HFFc6 (cell line): ENCODE measurements at places on chromosomes 1 and 21. TPM values are rescaled to one million over a fixed set of nuclear protein-coding genes. Genes with fewer than 3 reads are reported as not detected.

DNA sequence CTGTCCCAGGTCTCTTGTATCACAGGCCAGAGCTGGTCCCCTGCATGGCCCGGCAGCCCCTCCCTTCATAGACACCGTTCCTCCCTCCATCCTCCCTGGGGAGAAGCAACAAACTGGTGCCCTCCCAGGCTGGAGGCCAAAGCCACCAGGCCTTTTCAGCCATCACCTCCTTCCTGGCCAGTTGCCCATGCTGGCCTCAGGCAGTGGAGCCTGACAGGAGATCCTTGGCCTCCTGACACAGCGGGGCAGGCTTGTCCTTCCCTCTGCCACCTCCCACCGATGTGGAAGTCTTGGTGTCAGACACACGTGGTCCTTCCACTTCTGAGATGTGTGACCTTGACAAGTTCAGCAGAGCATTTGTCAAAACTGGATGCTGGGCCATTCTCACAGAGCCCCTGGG lies 206.0 kb downstream of the HIVEP3 start:
- H3K27ac ChIP-seq, result peak overlapping the region; percentile 79
- DNase-seq, result peak; percentile 13

GRCh38 chr1:154791292-154792166 lies 78.6 kb downstream of the KCNN3 start:
- H3K36me3 ChIP-seq, result no peaks in the 10 kb centered on the region
- peaks cover 44% of the 10 kb centered on the region for H3K27me3 ChIP-seq
- H3K4me1 ChIP-seq, result no peaks in the 10 kb centered on the region
- H3K4me3 ChIP-seq, result no peak overlapping the region

DNA sequence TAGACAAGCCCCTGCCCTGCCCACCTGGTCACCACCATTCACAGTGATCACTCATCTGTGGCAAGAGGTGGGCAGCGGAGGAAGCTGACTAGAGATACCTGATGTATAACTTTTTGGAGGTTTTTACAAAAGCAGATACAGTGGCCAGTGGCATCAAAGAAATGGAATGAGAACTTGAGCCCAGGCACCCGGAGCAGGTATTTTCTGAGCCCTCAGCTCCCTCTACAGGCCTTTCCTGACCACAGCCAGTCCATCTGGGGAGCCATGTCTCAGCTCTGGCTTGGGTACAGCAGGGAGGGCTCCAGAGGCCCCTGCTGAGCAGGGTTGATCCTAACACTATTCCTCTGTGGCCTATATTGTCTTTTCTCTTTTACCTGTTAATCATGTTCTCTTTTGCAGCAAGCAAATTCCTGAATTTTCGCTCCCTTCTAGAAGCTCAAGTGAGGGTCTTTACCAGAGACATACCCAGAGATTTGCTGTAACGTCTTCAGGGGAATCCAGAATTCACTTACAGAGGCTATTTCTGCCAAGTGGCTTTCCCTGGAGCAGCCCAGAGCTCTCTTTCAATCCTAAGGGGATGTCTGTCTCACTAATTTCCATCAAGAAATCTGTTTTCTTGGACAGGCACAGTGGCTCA lies 27.3 kb downstream of the GPR157 start:
- H3K4me3 ChIP-seq, result no peak overlapping the region; the same call in 1 of the 2 replicates
- H3K27me3 ChIP-seq, result peaks cover 4% of the 10 kb centered on the region
- peak; percentile 58 for DNase-seq

DNA sequence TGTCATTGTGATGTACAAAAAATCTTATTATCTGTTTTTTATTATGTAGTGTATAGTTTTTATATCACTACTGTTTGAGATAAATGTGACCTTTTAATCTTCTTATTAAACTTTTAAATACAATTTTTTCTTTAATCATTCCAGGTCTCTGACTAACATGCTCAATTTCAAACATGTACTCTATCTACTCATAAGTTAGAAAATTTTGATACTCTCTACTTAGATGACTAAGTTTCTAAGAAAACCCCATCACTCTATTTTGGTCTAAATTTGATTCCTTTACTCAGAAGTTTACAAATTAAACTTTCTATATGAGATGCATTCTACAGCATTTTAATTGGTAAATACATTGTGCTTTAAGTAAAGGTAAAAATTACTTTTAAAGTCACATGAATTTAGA lies 544.0 kb downstream of the PTBP2 start:
- no peak overlapping the region for H3K4me3 ChIP-seq
- peaks cover 5% of the 10 kb centered on the region for H3K4me1 ChIP-seq
- no peak for DNase-seq
- H3K27ac ChIP-seq, result no peak overlapping the region

- H3K27me3 ChIP-seq, result peaks cover 23% of the 10 kb centered on the region
- H3K4me1 ChIP-seq, result no peaks in the 10 kb centered on the region
- H3K27ac ChIP-seq, result no peak overlapping the region
- DNase-seq, result no peak
- no peaks in the 10 kb centered on the region for H3K36me3 ChIP-seq
These were observed 67.6 kb downstream of the MAB21L3 start for GRCh38 chr1:116178837-116179236.

DNA sequence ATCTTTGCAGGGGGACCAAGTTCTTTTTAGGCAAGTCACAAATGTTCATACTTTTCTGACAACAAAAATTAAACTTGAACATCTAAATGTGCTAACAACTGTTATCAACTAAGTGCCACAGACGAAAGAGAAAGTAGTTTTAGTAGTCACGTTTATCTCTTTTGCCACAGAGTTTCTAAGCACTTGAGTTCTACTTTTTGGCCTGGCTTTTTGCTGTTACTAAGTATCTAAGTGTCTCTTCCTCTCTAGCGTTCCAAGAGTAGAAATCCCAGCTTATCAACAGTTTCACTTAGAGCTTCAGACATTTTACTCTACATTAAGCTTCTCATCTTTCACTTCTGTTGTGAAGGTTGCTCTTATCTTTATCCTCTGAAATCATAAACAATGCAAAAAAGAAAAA lies 34.2 kb downstream of the GATAD2B start:
- DNase-seq, result no peak
- H3K27ac ChIP-seq, result no peak overlapping the region
- peaks cover 5% of the 10 kb centered on the region; the same call in 1 of the 2 replicates for H3K36me3 ChIP-seq
- H3K4me3 ChIP-seq, result no peak overlapping the region
- no peaks in the 10 kb centered on the region for H3K27me3 ChIP-seq

- H3K4me1 ChIP-seq, result peaks cover 52% of the 10 kb centered on the region
- H3K27ac ChIP-seq, result peak overlapping the region; percentile 73; the same call in 1 of the 2 replicates
These were observed 20.7 kb upstream of the POFUT2 start for GRCh38 chr21:45308194-45309068.

GRCh38 chr1:163307479-163308171 lies 14.1 kb upstream of the NUF2 start:
- H3K36me3 ChIP-seq, result peaks cover 39% of the 10 kb centered on the region
- no peaks in the 10 kb centered on the region for H3K27me3 ChIP-seq
- peak overlapping the region; percentile 84 for H3K4me3 ChIP-seq
- peak overlapping the region; percentile 95 for H3K27ac ChIP-seq
- peaks cover 60% of the 10 kb centered on the region for H3K4me1 ChIP-seq
- DNase-seq, result peak; percentile 85

GRCh38 chr1:235190431-235190830 lies 29.4 kb upstream of the RBM34 start:
- DNase-seq, result no peak
- H3K27ac ChIP-seq, result no peak overlapping the region
- H3K36me3 ChIP-seq, result peaks cover 7% of the 10 kb centered on the region
- no peak overlapping the region for H3K4me3 ChIP-seq
- H3K27me3 ChIP-seq, result no peaks in the 10 kb centered on the region; the same call in 1 of the 2 replicates

- peaks cover 1% of the 10 kb centered on the region; the same call in 1 of the 2 replicates for H3K27me3 ChIP-seq
- no peaks in the 10 kb centered on the region for H3K4me1 ChIP-seq
- no peak for DNase-seq
- no peaks in the 10 kb centered on the region for H3K36me3 ChIP-seq
- H3K4me3 ChIP-seq, result no peak overlapping the region
These were observed 228.3 kb upstream of the DEPDC1 start for GRCh38 chr1:68725001-68725752.

- DNase-seq, result no peak
- H3K36me3 ChIP-seq, result no peaks in the 10 kb centered on the region
- peaks cover under 1% of the 10 kb centered on the region; the same call in 1 of the 2 replicates for H3K27me3 ChIP-seq
- H3K27ac ChIP-seq, result no peak overlapping the region
- H3K4me3 ChIP-seq, result no peak overlapping the region
- peaks cover 33% of the 10 kb centered on the region for H3K4me1 ChIP-seq
These were observed 93.5 kb downstream of the AKT3 start for GRCh38 chr1:243756529-243756928.

GRCh38 chr1:165056914-165057313 lies 299.6 kb downstream of the LMX1A start:
- no peaks in the 10 kb centered on the region for H3K36me3 ChIP-seq
- no peaks in the 10 kb centered on the region for H3K4me1 ChIP-seq
- H3K27ac ChIP-seq, result no peak overlapping the region
- no peak for DNase-seq
- no peaks in the 10 kb centered on the region for H3K27me3 ChIP-seq

- peaks cover 5% of the 10 kb centered on the region for H3K27me3 ChIP-seq
- H3K27ac ChIP-seq, result no peak overlapping the region
- H3K4me3 ChIP-seq, result no peak overlapping the region
These were observed 6.7 kb upstream of the TEX35 start for GRCh38 chr1:178506177-178506576.

- no peaks in the 10 kb centered on the region for H3K36me3 ChIP-seq
- DNase-seq, result peak; percentile 6
- peaks cover 27% of the 10 kb centered on the region for H3K4me1 ChIP-seq
- H3K27ac ChIP-seq, result no peak overlapping the region
- H3K27me3 ChIP-seq, result peaks cover 2% of the 10 kb centered on the region
These were observed 138.1 kb upstream of the ADAMTS5 start for GRCh38 chr21:27104846-27105431.

DNA sequence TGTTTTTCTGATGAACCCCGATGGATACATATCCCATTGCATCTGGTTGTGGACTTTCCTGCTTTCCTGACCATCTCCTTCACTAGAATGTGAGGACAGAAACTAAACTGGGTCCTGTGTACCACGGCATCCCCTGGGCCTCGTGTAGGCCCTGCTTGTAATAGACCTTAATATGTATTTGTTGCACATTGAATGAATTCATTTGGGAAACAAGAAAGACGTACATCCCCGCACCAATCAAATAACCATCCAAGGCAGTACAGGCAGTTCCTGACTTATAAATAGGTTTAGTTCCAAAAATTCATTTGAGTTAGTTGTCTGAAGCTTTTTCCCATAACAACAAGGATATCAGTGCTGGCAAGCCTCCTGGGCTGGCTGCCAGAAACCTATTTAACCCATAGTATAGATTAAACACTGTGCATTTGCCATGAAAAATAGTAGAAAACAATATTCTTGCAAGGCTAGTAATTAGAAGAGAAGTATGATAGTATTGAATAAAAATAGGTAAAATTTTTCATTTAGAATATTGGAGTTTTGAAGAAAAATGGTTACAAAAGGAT lies 81.8 kb upstream of the CD34 start:
- no peaks in the 10 kb centered on the region for H3K36me3 ChIP-seq
- peaks cover under 1% of the 10 kb centered on the region; the same call in 1 of the 2 replicates for H3K4me1 ChIP-seq
- no peak overlapping the region for H3K27ac ChIP-seq
- no peak for DNase-seq
- peaks cover 37% of the 10 kb centered on the region for H3K27me3 ChIP-seq

DNA sequence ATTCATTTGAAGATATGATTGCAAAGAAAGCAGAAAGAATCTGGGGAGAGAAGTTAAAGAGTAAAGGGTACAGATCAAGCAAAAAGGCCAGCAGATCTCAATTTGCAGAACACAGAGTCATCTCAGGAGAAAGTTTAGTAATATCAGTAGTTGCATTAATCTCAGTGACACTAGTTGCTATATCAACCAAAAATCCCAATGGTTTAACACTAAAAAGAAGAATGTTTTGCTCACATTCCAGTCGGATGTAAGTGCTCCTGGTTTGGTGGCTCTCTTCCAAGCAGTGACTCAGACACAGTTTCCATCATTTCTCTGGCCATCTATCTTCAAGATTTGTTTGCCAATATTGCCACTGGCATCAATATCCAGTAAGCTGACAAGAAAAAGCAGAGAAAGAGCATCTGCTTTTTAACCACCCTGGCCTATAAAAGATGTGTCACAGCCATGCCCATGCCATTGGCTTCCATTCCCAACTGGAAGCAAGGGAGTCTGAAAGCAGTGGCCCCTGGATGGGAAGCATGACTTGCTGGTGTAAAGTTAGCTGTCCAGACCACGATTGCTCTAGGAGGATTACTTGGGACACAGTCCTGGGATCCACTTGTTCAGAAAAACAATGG lies 45.5 kb upstream of the AIM2 start:
- no peak overlapping the region for H3K27ac ChIP-seq
- DNase-seq, result peak; percentile 73
- peaks cover 11% of the 10 kb centered on the region for H3K4me1 ChIP-seq
- H3K36me3 ChIP-seq, result no peaks in the 10 kb centered on the region
- peaks cover 23% of the 10 kb centered on the region for H3K27me3 ChIP-seq

DNA sequence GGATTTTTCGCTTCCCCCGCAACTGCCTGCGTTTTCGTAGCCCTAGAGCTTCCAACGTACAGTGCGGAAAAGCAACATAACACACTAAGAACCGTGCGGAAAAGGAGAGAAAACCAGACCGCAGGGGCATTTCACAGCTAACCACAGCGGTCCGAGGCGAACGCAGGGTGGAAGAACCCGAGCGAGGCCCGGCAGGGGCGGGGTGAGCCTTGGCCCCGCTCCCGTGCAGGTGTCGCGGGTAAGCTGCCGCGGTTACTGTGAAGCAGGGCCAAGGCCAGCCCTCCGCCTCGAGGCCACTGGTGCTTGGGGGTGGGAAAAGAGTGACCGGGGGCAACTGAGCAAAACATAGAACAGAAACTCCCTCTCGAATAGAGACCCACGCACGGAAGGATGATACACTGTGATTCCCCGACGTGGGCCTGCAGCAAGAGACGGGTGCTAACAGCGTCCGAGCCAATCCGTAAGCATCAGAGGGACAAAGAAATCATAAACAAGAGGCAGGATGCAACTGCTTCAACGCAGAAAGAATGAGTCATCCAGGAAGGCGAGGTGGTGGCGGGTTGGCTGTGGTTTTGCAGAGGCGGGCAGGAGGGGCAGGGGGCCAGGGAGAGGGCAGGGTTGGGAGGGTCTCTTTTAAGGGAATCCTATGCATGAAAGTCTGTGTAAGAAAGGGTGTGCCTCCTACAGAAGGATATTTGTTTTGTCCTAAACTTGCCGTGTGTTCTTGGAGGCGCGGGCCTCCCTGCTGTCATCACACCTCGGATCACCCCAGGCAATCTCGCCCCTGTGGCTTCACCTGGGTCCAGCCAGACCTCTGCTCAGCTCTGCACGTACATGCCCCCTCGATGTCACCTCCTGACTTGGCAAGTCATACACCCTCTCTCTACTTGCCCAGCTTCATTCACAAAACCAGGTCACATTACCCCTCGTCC lies 7.3 kb downstream of the GNG4 start:
- H3K4me3 ChIP-seq, result no peak overlapping the region
- no peak overlapping the region for H3K27ac ChIP-seq
- H3K27me3 ChIP-seq, result peaks cover 37% of the 10 kb centered on the region
- no peak for DNase-seq
- H3K36me3 ChIP-seq, result no peaks in the 10 kb centered on the region

- no peaks in the 10 kb centered on the region for H3K36me3 ChIP-seq
- H3K27me3 ChIP-seq, result peaks cover 9% of the 10 kb centered on the region
- no peak overlapping the region for H3K4me3 ChIP-seq
- DNase-seq, result peak; percentile 28
- H3K4me1 ChIP-seq, result peaks cover 12% of the 10 kb centered on the region
- no peak overlapping the region for H3K27ac ChIP-seq
These were observed 26.4 kb upstream of the LRRC8D start for GRCh38 chr1:89794406-89794805.

GRCh38 chr1:4149831-4150230 lies 249.8 kb upstream of the C1orf174 start:
- no peak for DNase-seq
- H3K36me3 ChIP-seq, result 0 out of 2 replicates have a peak, but pooled peaks cover 4% of the 10 kb centered on the region
- no peak overlapping the region for H3K4me3 ChIP-seq
- no peaks in the 10 kb centered on the region for H3K27me3 ChIP-seq
- no peaks in the 10 kb centered on the region for H3K4me1 ChIP-seq
- H3K27ac ChIP-seq, result no peak overlapping the region

CFAP107 gene
- not detected in 3 replicates for total RNA-seq

POU2F1 gene
- total RNA-seq, result 4.4 to 6.9 TPM (median 4.7 TPM) in 3 replicates

ADIPOR1 gene
- 110 to 128 TPM (median 121 TPM) in 3 replicates for total RNA-seq

ALX3 gene
- 0.92 to 10.0 TPM (median 8.6 TPM) in 3 replicates for total RNA-seq

SPRR5 gene
- not detected in 3 replicates for total RNA-seq

THEM4 gene
- total RNA-seq, result 8.9 to 9.2 TPM (median 9.1 TPM) in 3 replicates
